Activated naive CD8-positive, alpha-beta T cell treated with anti-CD3 and anti-CD28 coated beads, Interleukin-2, amount 50 U/mL, for 24 hours (primary cell): ENCODE measurements at places on chromosomes 1 and 21.
A peak's percentile ranks its signal among the peaks of the same experiment; 100 is the strongest.

GRCh38 chr1:110340207-110340468 is 961 bp downstream of the RBM15 start:
- no peak overlapping the region for H3K4me3 ChIP-seq
- no peak for DNase-seq
- no peaks in the 10 kb centered on the region for H3K27me3 ChIP-seq
- peaks cover 71% of the 10 kb centered on the region for H3K4me1 ChIP-seq
- H3K36me3 ChIP-seq, result peaks cover 51% of the 10 kb centered on the region
- H3K27ac ChIP-seq, result no peak overlapping the region

DNA sequence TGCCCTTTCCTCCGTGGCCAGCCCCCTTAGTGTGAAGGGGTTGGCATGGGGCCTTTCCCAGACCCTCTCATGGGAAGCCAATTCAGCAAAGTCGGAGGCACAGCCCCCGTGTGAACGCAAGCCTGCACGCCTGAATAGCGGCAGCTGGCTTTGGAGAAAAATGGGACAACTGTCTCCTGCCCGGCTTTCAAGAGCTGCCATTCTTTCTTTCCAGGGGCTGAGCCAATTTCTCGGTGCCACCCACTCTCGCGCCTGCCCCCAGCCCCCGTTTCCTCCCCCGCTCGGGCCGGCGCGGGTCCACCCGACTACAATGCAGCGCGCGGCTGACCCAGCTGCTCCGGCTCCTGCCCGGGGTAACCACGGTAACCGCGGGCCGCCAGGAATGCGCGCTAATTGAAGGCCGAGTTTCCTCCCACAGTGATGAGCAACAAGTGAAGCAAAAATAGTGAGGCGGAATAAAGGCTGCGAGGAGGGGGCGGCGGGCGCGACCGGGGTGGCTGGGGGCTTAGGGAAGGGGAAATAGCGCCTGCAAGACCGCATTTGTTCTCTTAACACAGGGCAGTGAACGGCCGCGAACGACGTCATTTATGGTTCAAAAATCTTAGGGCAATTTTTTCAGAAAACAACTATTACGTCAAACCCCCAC is 27.8 kb downstream of the ILDR2 start:
- H3K27me3 ChIP-seq, result peaks cover 26% of the 10 kb centered on the region
- H3K4me3 ChIP-seq, result no peak overlapping the region
- DNase-seq, result peak; percentile 12
- H3K36me3 ChIP-seq, result no peaks in the 10 kb centered on the region
- H3K27ac ChIP-seq, result no peak overlapping the region

GRCh38 chr1:71303617-71304041 is 222.8 kb upstream of the ZRANB2 start:
- no peak overlapping the region for H3K27ac ChIP-seq
- H3K36me3 ChIP-seq, result no peaks in the 10 kb centered on the region
- no peak overlapping the region for H3K4me3 ChIP-seq
- H3K4me1 ChIP-seq, result no peaks in the 10 kb centered on the region
- H3K27me3 ChIP-seq, result no peaks in the 10 kb centered on the region

- no peak overlapping the region for H3K4me3 ChIP-seq
- no peaks in the 10 kb centered on the region for H3K27me3 ChIP-seq
- DNase-seq, result no peak
- H3K36me3 ChIP-seq, result no peaks in the 10 kb centered on the region
- H3K4me1 ChIP-seq, result no peaks in the 10 kb centered on the region
Measured at GRCh38 chr1:96376846-96377245, 344.7 kb upstream of the PTBP2 start.

GRCh38 chr1:98421085-98421435 is 240.5 kb upstream of the SNX7 start:
- no peak overlapping the region for H3K27ac ChIP-seq
- no peaks in the 10 kb centered on the region for H3K4me1 ChIP-seq
- H3K27me3 ChIP-seq, result no peaks in the 10 kb centered on the region
- no peak for DNase-seq
- no peaks in the 10 kb centered on the region for H3K36me3 ChIP-seq
- no peak overlapping the region for H3K4me3 ChIP-seq

GRCh38 chr1:102897557-102897956 is 210.8 kb downstream of the COL11A1 start:
- no peaks in the 10 kb centered on the region for H3K4me1 ChIP-seq
- H3K36me3 ChIP-seq, result no peaks in the 10 kb centered on the region
- H3K4me3 ChIP-seq, result no peak overlapping the region
- no peak for DNase-seq
- H3K27ac ChIP-seq, result no peak overlapping the region

DNA sequence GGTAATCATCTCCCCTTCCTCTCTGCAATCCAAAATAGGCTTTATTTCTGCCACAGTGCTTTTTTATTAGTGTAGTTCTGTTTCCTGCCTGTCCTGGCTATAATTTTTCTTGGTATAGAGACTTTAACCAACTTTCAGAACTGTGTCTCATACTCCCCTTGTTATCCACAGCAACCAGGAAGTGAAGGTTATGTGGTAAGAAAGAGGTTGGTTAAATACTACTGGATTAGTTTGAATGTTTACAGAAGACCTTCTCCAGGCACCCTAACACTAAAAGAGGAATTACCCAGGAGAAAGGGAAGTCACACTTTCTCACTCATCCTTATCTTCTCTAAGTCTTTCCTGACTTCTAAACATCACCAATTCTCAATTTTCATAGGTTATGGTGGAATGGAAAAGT is 17.8 kb upstream of the TNFSF4 start:
- DNase-seq, result no peak
- no peaks in the 10 kb centered on the region for H3K27me3 ChIP-seq
- peaks cover 36% of the 10 kb centered on the region for H3K4me1 ChIP-seq
- H3K4me3 ChIP-seq, result no peak overlapping the region

DNA sequence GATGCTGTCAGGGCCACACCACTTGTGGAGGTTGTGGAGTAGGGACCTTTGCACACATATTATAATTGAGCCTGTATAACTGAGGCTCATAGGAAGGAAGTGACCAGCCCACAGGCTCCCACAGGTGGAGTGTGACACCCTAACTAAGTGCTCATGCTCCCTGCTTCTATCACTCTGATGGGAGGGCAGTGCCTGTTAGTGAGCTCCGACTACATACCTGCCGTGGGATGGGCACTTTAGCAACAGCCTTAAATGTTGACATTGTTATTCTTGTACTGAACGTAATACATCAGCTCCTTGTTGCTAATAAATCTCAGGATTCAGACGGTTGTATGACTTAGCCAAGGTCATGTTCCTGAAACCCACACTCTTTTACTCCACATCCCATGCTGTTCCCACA is 58.0 kb downstream of the BEND5 start:
- H3K36me3 ChIP-seq, result no peaks in the 10 kb centered on the region
- no peak overlapping the region for H3K27ac ChIP-seq
- H3K4me1 ChIP-seq, result no peaks in the 10 kb centered on the region
- no peak overlapping the region for H3K4me3 ChIP-seq
- H3K27me3 ChIP-seq, result no peaks in the 10 kb centered on the region

DNA sequence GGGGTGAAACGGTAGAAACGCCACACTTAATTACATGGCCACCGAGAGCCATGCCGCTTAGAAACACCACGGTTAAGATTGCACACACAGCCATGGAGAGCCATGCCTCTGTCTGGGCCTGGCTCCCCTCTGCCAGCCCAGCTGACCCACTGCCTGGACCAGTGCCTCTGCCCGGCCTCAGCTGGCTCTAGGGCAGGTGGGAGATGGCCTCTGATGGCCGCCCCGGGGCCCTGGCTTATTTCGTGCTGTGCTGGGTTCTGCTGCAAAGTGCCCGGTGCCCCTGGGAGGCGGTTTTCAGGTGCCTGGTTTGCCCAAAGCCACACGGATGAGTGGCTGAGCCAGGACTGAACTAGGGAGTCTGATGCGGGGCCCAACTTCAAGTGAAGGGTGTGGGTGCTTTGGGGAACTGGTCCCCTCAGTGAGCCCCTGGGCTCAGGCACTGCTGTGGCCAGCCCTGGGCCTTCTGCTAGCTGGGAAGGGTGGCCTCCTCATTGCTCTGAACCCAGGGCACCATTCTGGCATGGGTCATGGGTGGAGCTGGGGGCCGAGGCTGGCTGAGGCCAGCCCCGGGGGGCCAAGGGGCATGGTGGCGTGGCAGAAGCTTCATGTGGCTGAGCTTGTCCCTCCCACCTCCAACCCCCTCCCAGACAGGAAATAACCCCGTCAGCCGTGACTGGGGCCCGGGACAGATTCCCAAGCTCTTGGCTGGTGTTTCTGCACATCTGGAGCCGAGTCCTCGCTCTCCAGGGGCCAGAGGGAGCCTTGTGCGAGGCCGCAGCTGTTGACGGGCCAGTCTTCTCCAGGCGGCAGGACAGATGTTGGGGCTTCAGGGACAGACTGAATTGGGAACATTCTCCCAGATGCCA is 1.9 kb upstream of the GPR153 start:
- H3K27me3 ChIP-seq, result peaks cover 18% of the 10 kb centered on the region
- H3K27ac ChIP-seq, result no peak overlapping the region
- H3K4me3 ChIP-seq, result no peak overlapping the region

DNA sequence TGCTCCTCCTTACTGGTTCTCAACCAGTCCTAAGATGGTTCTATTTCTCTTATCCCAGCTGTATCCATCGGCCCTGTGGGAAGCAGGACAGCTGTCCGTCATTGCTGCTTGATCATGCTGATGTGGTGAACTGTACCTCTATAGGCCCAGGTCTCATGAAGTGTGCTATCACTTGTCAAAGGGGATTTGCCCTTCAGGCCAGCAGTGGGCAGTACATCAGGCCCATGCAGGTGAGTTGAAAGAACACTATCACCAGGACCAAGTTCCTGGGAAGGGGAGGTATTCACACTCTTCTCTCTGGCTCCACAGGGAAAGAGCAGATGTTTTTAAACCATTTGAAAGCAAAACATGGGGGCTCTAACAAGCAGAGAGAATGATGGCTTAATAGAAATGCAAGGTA is 302.6 kb downstream of the PAPPA2 start:
- no peak for DNase-seq
- no peaks in the 10 kb centered on the region for H3K27me3 ChIP-seq
- H3K36me3 ChIP-seq, result no peaks in the 10 kb centered on the region
- H3K27ac ChIP-seq, result no peak overlapping the region
- no peaks in the 10 kb centered on the region for H3K4me1 ChIP-seq
- no peak overlapping the region for H3K4me3 ChIP-seq
